ENCODE measurements at places on chromosomes 1 and 21.

- DNase-seq = no peak
Measured at GRCh38 chr1:70675737-70676156, 264.7 kb downstream of the CTH start.

- no peak for DNase-seq
Measured at GRCh38 chr1:154014154-154014907, 23.8 kb downstream of the RPS27 start.

DNA sequence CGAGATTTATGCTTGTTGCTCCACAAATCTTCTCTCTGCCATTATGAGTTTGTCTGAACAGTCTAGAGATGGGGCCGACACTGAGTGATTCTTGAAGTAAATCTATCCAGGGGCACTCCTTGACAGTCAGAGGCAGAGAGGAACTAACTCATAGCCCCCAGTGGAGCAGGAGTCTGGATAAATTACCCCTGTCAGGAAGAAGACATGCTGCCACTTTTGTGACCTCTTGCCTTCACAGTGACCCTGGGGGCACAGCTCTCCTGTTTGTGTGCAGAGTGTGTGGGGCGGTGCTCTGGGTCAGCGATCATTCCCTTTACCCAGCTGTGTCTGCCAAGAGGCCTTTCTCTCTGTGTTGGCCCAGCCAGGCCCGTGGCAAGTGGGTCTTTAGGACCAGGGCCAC lies 29.5 kb downstream of the PEX14 start:
- DNase-seq = no peak

DNA sequence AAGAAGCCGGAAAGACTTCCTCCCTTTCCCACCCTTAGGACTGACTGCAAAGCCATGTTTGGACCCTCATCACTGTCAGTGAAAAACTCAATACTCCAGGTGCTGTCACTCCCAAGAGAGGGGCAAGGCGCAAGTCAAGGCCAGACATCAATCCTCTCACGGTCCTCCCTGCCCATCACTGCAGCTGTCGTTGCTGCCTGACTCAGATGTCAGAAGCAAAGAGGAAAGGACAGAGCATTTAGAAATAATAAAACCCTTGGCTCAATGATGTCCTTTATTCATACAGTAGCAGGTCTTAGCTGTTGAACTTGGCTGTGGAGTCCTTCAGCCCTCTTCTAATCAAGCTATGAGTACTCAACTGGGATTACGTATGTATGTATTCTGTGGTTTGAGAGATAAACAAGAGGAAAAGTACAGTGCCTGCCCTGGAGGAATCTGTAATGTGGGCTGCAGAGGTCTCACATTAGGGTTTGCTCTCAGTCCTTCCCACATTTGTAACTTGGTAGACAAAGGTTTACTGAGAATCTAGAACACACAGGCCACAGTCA lies 13.5 kb downstream of the SUSD4 start:
- DNase-seq = no peak

- DNase-seq = no peak
Measured at GRCh38 chr1:158818560-158818959, 12.6 kb upstream of the MNDA start.

GRCh38 chr1:178168536-178168935 lies 74.6 kb downstream of the RASAL2 start:
- DNase-seq = no peak

DNA sequence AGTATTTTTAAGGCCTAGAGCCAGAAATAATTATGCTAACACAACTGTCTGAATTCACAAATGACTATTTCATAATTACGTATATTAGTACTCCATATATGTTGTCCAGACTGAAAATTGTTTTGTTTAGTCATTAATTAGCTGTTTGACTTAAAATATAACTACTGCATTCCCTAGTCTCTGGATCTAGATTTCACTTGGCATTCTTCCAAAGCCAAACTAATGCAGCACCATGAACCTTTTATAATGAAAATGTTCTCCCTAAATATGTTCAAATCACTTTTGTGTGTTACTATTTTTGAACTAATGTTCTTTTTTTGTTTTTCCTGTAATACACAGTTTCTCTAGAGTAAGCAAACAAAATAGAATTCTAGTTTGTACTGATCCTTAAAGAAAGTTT lies 46.1 kb downstream of the CAMTA1 start:
- no peak for DNase-seq

DNA sequence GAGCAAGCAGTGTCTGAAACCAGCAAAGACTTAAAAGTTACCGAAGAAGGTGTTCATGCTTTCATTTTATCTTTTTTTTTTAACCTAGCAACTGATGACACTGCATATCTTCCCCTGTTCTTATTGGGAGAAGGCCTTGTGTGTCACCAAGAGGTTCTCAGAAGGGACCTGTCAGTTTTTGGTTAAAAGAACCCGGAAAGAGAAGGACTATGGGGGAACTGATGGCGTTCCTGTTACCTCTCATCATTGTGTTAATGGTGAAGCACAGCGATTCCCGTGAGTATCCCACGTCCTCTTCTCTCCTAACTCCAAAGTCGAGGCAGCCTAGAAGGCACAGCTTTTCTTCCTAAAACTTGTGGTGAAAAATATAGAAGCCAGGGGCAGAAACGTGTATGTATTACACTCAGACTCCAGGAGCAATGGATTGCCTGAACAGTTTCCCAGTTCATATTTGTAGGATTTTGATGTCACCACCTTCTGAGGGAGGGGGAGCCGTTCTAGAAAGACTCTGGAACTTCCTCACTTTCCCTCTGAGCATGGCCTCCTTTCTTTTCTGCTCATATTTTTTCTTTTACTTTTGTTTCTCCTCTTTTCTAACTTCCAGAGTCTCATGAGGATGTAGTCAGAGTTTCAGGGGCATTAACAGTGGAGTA lies at the start of gene MR1:
Gene MR1, plus strand, starts transcription at position 185 of the 653 bp plus-strand sequence. Its CDS starts 25 bp downstream, at position 210.
- DNase-seq = no peak

DNA sequence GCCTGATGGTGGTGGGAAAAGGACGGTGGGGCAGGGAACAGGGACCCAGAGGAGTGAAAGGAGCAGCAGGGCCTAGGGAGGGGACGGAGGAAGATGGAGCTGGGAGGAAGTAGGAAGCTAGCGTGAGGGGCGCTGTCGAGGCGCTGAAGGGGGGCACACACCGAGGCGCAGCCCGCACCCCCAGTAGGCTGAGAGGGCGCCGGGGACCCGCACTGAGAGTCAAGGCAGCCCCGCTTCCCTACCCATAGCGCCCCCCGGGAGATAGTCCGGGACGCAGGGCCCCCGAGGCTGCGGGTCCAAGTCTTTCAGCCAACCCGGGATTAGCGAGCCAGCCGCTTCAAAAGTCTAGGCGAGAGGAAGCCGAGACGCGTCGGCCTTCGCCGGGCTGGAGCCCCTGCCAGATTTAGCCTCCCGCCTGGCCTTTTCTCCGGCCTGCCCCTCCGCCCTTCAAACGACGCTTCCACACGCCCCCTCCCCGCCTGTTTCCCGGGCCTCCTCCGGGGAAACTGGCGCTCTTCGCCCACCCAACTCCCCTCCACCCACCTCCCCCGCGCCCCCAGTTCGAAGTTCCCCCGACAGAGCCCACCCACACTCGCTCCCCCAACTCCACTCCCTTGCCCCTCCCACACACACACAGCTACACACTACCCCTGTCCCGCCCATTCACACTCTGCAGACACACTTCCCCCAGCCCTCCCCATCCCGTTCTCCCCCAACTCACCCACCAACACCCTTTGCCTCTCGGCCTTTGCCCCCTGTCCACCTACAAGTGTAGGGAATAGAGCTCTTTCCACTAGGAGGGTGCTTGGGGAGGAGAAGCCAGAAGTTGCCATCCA lies 7.8 kb upstream of the PROX1 start:
- DNase-seq = no peak

- DNase-seq = no peak
Measured at GRCh38 chr21:37971390-37971950, 55.2 kb upstream of the KCNJ6 start.

DNA sequence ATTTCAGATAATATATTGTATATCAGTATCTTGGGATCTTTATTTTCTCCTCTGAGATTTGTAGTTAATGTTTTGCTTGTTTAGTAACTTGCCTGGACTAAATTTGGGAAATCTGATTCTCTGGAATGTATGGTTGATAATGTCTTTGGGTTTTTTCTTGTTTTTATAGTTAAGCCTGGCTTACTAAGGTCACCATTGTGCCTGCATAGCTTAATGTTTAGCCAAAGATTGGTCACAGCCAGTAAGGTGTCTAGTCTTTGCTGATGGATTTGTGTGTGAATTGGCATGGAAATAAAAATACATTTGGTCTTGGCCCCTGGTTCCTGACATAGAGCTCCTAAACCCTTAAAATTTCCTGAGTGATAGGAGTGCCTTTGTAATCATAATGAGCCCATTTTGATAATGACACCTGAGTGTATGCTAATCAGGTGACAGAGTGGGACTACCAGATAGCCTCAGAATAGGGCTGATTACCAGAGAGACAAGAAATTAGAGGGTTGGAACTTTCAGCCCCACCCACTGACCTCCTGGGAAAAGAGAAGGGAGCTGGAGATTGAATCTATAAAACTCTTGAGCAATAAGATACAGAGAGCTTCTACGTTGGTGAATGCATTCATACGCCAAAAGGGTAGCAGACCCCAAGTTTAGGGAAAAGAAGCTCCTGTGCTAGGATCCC lies 47.9 kb upstream of the NUF2 start:
- no peak for DNase-seq

DNA sequence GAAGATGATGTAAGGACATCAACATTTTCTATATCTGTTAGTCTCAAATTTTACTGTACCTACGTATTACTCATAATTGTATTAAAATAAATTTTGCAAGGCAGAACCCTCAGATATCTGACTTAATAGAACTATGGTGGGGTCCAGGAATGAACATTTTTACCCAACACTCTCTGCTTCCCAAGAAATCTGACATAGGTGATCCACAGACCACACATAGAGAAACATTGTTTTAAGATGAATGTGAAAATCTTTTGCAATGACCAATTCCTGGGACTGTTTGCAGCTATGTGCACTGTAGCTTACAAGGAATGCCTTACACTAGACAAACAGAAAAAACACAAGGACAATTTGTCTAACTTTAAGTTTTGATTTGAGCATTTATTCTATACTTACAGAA lies 645.6 kb upstream of the ADGRL2 start:
- no peak for DNase-seq

DNA sequence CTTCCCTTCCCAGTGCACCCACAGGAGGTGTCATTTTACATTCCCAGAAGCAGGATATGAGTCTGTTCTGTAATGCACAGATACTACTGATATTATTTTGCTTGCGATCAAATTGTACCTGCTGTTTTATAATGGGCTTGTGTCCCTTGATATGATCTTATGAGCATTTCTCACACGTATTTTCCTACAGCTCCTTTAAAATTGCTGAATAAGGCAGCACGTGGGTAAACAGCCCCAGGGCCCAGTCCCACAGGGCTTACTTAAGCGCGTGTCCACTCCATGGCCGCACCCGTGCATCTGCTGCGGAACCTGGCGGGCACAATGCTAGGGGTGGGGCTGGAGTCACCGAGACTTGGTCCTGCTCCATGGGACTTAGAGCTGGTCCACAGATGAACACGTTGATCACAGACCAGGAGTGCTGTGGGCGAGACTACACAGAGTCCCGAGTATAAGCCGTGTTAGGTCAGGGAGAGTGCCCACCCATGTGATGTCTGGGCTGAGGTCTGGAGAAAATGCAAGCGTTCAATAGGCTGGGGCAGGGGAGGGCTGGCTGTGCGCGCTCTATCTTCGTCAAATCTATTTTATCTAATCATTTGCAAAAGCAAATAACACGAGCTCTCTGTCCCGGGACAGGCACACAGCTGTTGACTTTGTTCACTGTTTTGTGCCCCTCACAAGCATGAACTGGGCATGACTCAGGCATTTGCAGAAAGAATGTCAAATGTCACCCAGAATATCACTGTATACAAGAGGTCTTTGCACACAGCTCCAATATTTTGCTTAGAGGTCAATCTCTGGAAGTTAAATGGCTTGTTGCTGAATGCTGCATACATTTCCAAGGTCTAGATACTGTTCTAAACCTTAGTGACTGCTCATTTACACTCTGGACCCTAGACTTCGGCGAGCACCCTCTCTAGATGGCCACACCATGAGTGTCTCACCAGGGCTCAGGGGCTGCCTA lies 119.3 kb downstream of the CRYAA start:
- peak; percentile 47 for DNase-seq

- no peak for DNase-seq
Measured at GRCh38 chr1:2480236-2480985, 4.3 kb downstream of the PLCH2 start.

DNA sequence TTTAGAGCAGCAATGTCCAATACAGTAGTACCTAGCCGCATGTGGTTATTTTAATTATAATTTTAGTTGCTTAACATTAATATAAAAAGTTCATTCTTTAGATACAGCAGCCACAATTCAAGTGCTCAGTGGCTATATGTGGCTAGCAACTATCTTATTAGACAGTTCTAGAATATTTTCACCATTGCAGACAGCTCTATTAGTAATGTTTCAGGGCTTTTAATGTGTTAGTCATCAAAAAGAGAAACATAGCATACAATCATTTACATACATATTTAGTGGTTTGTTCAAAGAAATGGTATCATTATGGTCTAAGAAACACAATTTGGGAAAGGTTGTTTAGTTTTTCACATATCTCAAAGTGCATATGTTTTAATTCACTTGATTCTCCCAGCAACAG lies 66.6 kb upstream of the DYNLT5 start:
- DNase-seq = no peak

- no peak for DNase-seq
Measured at GRCh38 chr1:9160079-9160717, 31.3 kb upstream of the GPR157 start.

- DNase-seq = no peak
Measured at GRCh38 chr21:28174701-28175100, 818.0 kb downstream of the LTN1 start.

DNA sequence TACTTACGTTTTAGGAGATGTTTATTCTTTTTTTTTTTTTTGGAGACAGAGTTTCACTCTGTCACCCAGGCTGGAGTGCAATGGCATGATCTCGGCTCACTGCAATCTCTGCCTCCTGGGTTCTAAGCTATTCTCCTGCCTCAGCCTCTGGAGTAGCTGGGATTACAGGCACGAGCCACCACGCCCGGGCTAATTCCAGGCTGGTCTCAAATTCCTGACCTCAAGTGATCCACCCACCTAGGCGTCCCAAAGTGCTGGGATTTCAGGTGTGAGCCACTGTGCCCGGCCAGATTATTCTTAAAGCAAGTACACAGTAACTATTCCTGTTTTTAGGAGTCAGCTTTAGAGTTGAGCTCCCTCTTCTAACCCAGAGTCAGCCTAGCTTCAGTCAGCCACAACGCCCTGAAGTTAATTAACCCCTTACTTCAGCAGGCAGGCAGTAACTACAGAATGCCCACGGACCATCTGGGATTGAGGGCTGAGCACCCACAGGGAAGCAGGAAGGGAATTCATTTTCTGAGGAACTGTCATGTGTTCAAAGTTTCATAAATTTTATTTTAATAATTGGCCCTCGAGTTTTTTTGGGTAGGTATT lies 5.3 kb upstream of the ID3 start:
- DNase-seq = no peak

GRCh38 chr1:150965605-150966004 lies 9.0 kb downstream of the CERS2 start:
- no peak for DNase-seq

GRCh38 chr1:209172286-209172685 lies 411.2 kb upstream of the CAMK1G start:
- DNase-seq = no peak

- no peak for DNase-seq
Measured at GRCh38 chr21:39855595-39855994, 11.6 kb upstream of the PCP4 start.

GRCh38 chr1:12019858-12020509 lies 686 bp downstream of the MIIP start:
- DNase-seq = peak; percentile 49

Measured in left colon (tissue), 2 donors.